HFFc6 (cell line): ENCODE measurements at places on chromosomes 5 and 9. TPM values are rescaled to one million over a fixed set of nuclear protein-coding genes. Genes with fewer than 3 reads are reported as not detected.

DNA sequence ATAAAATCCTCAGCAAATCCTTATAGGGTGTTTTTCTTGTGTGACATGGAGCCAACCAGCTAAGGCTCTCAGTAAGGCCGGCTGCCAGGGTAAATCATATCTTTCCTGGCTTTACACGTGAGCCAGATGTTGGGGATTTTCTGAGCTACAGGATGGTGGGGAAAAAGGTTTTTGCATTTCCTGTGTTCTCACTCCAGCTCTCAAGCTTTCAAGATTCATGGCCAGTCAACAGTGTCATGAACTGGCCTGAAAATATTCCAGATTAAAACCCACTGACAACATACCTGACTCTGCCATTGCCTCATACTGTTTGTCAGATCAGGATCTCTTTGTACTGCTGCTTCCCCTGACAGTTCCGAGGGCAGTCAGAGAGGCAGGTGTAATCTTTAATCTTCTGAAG is 306.9 kb downstream of the GLIS3 start:
- H3K27ac ChIP-seq: no peak overlapping the region
- peaks cover 16% of the 10 kb centered on the region for H3K36me3 ChIP-seq
- H3K27me3 ChIP-seq: no peaks in the 10 kb centered on the region; the same call in 1 of the 2 replicates
- DNase-seq: no peak
- H3K4me3 ChIP-seq: no peak overlapping the region
- peaks cover 7% of the 10 kb centered on the region; the same call in 1 of the 2 replicates for H3K4me1 ChIP-seq

DNA sequence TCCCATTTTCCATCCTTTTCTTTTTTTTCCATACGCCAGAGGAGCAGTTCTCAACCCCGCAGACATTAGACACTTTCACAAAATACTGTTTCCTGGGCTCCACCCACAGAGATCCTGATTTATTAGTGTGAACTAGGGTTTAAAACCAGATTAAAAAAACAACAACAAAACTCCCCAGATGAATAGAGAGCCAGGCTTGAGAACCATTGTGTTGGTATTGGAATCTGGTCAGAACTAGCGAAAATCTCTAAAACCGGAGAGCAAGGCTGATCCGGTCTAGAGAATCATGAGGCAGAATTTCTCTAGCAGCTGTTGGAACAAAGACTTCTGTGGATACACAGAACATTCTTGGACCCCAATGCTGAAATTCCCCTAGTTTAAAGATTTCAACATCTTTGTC is 173.0 kb downstream of the PCSK1 start:
- peaks cover 60% of the 10 kb centered on the region for H3K4me1 ChIP-seq
- peak overlapping the region; percentile 88 for H3K27ac ChIP-seq
- H3K4me3 ChIP-seq: peak overlapping the region; percentile 24; the same call in 1 of the 2 replicates

GRCh38 chr5:175235251-175235960 is 208.6 kb downstream of the DRD1 start:
- peak overlapping the region; percentile 27; the same call in 1 of the 2 replicates for H3K27ac ChIP-seq
- H3K4me3 ChIP-seq: no peak overlapping the region
- H3K27me3 ChIP-seq: peaks cover 6% of the 10 kb centered on the region; the same call in 1 of the 2 replicates
- H3K36me3 ChIP-seq: peaks cover 5% of the 10 kb centered on the region; the same call in 1 of the 2 replicates
- DNase-seq: peak; percentile 47
- peaks cover 10% of the 10 kb centered on the region; the same call in 1 of the 2 replicates for H3K4me1 ChIP-seq

GRCh38 chr9:97072285-97072776 is 33.4 kb upstream of the CTSV start:
- H3K27me3 ChIP-seq: peaks cover 18% of the 10 kb centered on the region
- H3K4me3 ChIP-seq: no peak overlapping the region
- no peaks in the 10 kb centered on the region for H3K36me3 ChIP-seq
- H3K27ac ChIP-seq: no peak overlapping the region
- DNase-seq: no peak

The C9 gene
- total RNA-seq: 0.35 TPM in 1 of 3 replicates, not detected in the others

GRCh38 chr9:104412238-104412637 is 91.8 kb upstream of the OR13F1 start:
- no peak for DNase-seq
- no peak overlapping the region for H3K27ac ChIP-seq
- no peaks in the 10 kb centered on the region for H3K27me3 ChIP-seq
- no peaks in the 10 kb centered on the region for H3K36me3 ChIP-seq
- no peak overlapping the region for H3K4me3 ChIP-seq
- no peaks in the 10 kb centered on the region for H3K4me1 ChIP-seq

DNA sequence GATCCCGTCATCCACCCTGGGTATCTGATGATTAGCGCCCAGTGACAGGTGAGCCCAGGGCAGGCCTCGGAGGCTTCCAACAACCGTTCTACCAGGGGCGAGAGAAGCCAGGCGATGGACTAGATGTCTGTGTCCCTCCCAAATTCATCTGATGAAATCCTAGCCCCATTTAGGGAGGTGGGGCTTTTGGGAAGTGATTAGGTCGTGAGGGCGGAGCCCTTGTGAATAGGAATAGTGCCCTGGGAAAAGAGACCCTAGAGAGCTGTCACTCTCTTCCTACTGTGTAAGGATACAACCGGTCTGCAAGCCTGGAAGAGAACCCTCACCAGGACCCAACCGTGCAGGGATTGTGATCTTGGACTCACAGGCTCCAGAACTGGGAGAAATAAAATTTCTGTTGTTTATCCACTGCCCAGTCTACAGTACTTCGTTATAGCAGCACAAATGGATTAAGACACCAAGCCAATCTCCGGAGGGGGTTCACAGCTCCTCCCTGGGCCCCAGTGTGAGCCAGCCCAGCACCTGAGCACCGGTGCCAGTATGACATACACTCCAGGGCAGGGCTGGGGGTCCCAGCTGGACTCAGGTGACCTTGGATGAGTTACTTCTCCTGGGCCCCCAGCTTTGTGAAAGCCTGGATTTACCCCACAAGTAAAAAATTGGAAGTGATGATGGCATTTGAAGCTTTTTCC is 162.2 kb downstream of the DAB2IP start:
- no peak for DNase-seq
- H3K36me3 ChIP-seq: no peaks in the 10 kb centered on the region
- H3K4me1 ChIP-seq: no peaks in the 10 kb centered on the region
- no peak overlapping the region for H3K27ac ChIP-seq
- H3K4me3 ChIP-seq: no peak overlapping the region

DNA sequence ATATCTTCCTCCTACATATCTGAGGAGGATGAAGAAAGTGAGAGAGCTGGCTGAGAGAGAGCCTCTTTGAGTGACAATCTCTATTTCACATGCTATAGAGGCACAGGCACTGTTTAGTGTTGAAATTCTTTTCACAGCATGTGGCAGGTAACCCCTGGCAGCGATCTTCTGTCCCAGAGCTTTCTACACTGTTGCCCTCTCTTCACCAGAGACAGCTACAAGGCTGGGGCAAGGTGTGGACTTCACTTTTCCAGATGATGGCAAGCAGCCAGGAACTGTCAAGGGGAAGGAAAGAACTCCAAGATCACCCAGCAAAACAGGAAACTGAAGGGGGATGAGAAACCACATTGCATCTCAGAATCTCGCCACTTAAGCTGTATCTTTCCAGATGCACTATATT is 205.2 kb downstream of the CAAP1 start:
- no peaks in the 10 kb centered on the region for H3K36me3 ChIP-seq
- H3K27ac ChIP-seq: no peak overlapping the region
- no peaks in the 10 kb centered on the region for H3K4me1 ChIP-seq
- H3K27me3 ChIP-seq: no peaks in the 10 kb centered on the region; the same call in 1 of the 2 replicates
- DNase-seq: no peak

- H3K27ac ChIP-seq: no peak overlapping the region
- no peak overlapping the region for H3K4me3 ChIP-seq
- no peaks in the 10 kb centered on the region for H3K36me3 ChIP-seq
- peaks cover 22% of the 10 kb centered on the region for H3K27me3 ChIP-seq
These were observed 155.8 kb upstream of the APC start for GRCh38 chr5:112581811-112582320.

DNA sequence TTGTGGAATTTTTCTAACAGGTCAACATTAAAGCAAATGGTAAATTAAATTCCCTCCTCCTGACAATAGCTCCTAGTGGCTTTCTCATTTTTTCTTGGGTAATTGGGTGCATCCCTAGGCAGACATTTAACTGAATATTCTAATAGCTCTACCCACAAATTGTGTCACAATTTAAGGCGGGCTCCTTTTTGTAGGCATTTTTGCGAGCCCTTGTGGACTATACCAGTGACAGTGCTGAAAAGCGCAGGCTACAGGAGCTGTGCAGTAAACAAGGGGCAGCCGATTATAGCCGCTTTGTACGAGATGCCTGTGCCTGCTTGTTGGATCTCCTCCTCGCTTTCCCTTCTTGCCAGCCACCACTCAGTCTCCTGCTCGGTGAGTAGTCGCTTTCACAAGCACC is 20.0 kb downstream of the MTRR start:
- no peak overlapping the region for H3K27ac ChIP-seq
- peaks cover 13% of the 10 kb centered on the region for H3K4me1 ChIP-seq
- no peaks in the 10 kb centered on the region; the same call in 1 of the 2 replicates for H3K27me3 ChIP-seq
- H3K36me3 ChIP-seq: peaks cover 22% of the 10 kb centered on the region
- H3K4me3 ChIP-seq: no peak overlapping the region

- no peak overlapping the region for H3K27ac ChIP-seq
- DNase-seq: no peak
- no peaks in the 10 kb centered on the region; the same call in 1 of the 2 replicates for H3K27me3 ChIP-seq
- no peak overlapping the region for H3K4me3 ChIP-seq
- peaks cover 16% of the 10 kb centered on the region for H3K36me3 ChIP-seq
These were observed 123.5 kb upstream of the COL5A1 start for GRCh38 chr9:134518004-134518606.

- peaks cover 5% of the 10 kb centered on the region; the same call in 1 of the 2 replicates for H3K27me3 ChIP-seq
- no peak for DNase-seq
- no peaks in the 10 kb centered on the region for H3K36me3 ChIP-seq
- H3K4me1 ChIP-seq: no peaks in the 10 kb centered on the region; the same call in 1 of the 2 replicates
- no peak overlapping the region for H3K4me3 ChIP-seq
- no peak overlapping the region for H3K27ac ChIP-seq
These were observed 217.1 kb downstream of the TRIM32 start for GRCh38 chr9:116904165-116904564.

- peaks cover 15% of the 10 kb centered on the region for H3K27me3 ChIP-seq
- H3K4me1 ChIP-seq: peaks cover 16% of the 10 kb centered on the region
- H3K4me3 ChIP-seq: no peak overlapping the region
- H3K36me3 ChIP-seq: peaks cover 4% of the 10 kb centered on the region; the same call in 1 of the 2 replicates
- H3K27ac ChIP-seq: no peak overlapping the region
- no peak for DNase-seq
These were observed 38.8 kb downstream of the MRPL36 start for GRCh38 chr5:1760656-1761452.

- H3K27me3 ChIP-seq: no peaks in the 10 kb centered on the region
- peaks cover 28% of the 10 kb centered on the region for H3K4me1 ChIP-seq
- no peak overlapping the region for H3K4me3 ChIP-seq
- no peaks in the 10 kb centered on the region for H3K36me3 ChIP-seq
- DNase-seq: peak; percentile 67
These were observed 288.3 kb upstream of the CDH18 start for GRCh38 chr5:20276061-20276958.

The S100Z gene
- not detected in 3 replicates for total RNA-seq

DNA sequence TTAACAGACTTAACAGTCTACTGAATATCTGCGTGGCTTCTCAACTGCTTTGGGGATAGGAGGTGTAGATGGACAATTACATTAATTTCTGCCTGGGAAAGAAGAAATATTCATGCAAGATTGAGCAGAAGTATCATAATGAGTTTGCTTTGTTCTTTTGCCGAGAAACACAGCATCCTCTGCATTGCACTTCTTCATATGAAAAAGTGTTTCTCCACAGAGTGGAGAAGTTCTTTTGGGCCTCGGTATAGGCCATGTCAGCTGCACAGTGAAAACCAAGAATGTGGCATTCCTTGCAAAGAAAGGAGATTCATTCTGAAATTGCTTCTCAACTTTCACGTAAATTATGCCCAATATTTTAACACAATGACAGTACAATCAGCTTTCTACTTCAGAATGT is 17.6 kb upstream of the SNX2 start:
- no peak overlapping the region for H3K4me3 ChIP-seq
- DNase-seq: no peak
- H3K36me3 ChIP-seq: no peaks in the 10 kb centered on the region
- peaks cover 18% of the 10 kb centered on the region for H3K4me1 ChIP-seq
- no peaks in the 10 kb centered on the region for H3K27me3 ChIP-seq

DNA sequence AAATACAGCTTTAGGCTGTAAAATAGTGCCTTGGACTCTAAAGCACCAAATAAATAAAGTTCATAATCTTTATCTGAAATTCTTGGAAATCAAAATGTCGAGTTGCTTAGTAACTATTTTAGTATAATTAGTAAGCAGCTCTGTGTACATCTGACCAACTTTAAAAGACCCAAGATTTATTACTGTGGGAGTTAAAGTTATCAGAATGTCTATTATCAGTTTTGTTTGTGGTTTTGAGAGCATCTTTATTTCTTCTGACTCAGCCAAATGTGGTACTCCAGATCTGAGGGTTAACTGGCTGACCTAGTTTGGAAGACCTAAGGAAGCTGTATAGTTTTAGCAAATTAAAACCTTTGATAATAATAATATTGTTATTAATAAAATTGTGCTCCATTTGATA is 81.2 kb downstream of the PRLR start:
- no peak overlapping the region for H3K4me3 ChIP-seq
- H3K36me3 ChIP-seq: no peaks in the 10 kb centered on the region
- DNase-seq: no peak
- H3K27ac ChIP-seq: no peak overlapping the region
- peaks cover 2% of the 10 kb centered on the region for H3K27me3 ChIP-seq

DNA sequence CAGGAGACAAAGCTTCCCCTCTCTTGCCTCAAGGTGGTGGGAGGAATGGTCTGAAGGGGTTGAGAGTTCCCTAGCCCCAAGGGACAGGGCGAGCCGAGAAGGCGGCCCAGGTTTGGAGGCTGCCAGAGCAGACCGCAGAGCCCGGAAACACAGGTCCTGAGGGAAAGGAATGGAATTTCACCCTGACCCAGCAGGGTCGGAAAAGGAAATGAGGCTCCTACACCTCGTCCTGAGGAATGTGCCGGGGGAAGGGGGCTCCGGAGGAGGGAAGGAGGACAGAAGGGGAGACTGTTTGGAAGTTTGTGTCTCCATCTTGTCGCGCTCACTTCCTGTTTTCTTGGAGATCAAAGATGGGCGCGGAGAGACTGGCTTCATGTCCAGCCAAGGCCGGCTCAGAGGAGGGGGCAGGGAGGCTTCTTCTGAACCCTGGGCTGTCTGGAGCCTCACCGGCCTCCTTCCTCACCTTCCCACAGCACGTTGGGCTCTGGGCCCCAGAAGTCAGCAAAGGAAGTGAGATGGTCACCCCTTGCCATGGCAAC is 9.6 kb downstream of the ENG start:
- DNase-seq: no peak
- no peaks in the 10 kb centered on the region; the same call in 1 of the 2 replicates for H3K27me3 ChIP-seq
- peak overlapping the region; percentile 41; the same call in 1 of the 2 replicates for H3K4me3 ChIP-seq
- H3K4me1 ChIP-seq: peaks cover 38% of the 10 kb centered on the region
- peaks cover 46% of the 10 kb centered on the region for H3K36me3 ChIP-seq

- H3K27me3 ChIP-seq: no peaks in the 10 kb centered on the region
These were observed 26.2 kb downstream of the PTCD2 start for GRCh38 chr5:72346398-72346797.

- no peak overlapping the region; the same call in 1 of the 2 replicates for H3K4me3 ChIP-seq
- peak; percentile 3 for DNase-seq
- peaks cover 5% of the 10 kb centered on the region; the same call in 1 of the 2 replicates for H3K27me3 ChIP-seq
- no peak overlapping the region for H3K27ac ChIP-seq
- no peaks in the 10 kb centered on the region for H3K36me3 ChIP-seq
- peaks cover 35% of the 10 kb centered on the region for H3K4me1 ChIP-seq
These were observed 147.1 kb downstream of the ZNF608 start for GRCh38 chr5:124599028-124599973.
